ENCODE measurements at places on chromosomes 7 and 10. TPM values are rescaled to one million over a fixed set of nuclear protein-coding genes. Genes with fewer than 3 reads are reported as not detected.

The GIMAP2 gene
- total RNA-seq = 0.43 TPM

The C7orf33 gene
- not detected for total RNA-seq

The CADPS2 gene
- total RNA-seq = 18.3 TPM

The SMIM30 gene
- total RNA-seq = 54.7 TPM

The HTR5A gene
- not detected for total RNA-seq

The WEE2 gene
- total RNA-seq = not detected

The ACSL5 gene
- total RNA-seq = 1.4 TPM

The OR2A1 gene
- total RNA-seq = 0.07 TPM

The TMEM178B gene
- 2.3 TPM for total RNA-seq

The PHKG1 gene
- 1.3 TPM for total RNA-seq
